ENCODE measurements at places on chromosomes 7 and 10.

GRCh38 chr7:108600399-108600798 is 30.7 kb downstream of the DNAJB9 start:
- DNase-seq, result no peak

DNA sequence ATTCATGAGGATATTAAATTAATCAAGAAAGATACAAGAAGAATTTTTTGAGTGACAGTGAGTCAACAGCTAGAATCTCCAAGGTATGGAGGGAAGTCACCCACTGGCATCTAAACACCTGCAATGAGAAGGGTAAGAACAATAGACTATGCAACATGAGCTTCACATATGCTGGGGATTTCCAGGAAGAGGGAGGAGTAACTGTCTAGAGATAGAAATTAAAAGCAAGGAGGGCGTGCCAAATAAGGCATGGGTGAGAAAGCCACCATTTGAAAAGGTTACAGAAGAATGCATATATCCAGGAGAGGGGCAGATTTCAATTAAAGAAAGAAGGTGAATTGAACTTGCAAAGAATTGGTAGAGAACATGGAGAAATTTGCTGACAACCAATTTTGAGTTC is 365.7 kb downstream of the GPR37 start:
- DNase-seq, result no peak

DNA sequence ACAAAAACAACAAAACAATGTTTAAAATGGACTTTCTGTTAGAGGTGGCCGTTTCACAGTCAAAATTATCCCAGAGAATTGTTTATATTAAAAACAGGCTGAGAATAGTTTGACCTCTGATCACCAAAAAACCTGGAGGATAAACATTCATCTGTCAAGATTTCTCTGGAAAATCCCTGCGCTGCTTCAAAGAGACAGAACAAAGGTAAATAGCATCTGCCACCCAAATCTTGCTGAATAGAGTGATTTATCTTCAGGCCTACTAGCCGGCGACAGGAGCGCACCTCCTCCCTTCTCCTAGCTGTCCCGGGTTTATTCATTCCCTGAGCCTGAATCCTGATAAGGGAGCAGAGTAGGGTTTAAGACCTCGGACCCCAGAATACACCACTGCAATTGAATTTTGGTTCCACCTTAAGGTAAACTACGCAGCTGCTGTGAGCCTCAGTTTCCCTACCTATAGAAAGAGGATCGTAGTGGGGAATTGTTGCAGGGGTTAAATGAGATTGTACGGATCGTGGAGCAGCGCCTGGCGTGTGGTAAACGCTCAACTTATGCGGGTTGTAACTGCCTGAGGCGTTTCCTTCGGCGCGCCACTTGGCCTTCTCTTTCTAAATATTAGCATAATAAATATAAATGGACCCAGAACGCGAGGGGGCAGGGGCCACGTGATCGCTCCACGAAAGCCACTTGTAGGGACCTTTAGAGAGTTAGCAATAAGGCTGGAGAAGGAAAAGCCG is 498 bp upstream of the ST7 start:
- no peak for DNase-seq

GRCh38 chr7:111145472-111145871 is 54.5 kb downstream of the LRRN3 start:
- DNase-seq, result no peak

GRCh38 chr7:93578762-93579161 is 4.2 kb upstream of the CALCR start:
- DNase-seq, result no peak

DNA sequence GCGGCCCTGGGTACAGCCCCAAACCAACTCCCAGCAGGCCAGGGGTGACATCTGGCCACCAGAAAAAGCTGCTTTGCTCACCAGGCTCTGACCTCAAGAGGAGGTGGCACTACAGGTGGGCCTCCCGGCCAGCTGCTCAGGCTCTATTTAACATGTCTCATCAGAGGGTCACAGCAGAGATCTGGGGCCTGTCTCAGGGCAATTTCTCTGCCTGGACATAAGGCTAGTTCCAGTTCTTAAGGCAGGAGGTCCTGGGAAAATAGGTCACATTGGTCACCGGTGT is 88.6 kb downstream of the GFRA1 start:
- DNase-seq, result no peak

DNA sequence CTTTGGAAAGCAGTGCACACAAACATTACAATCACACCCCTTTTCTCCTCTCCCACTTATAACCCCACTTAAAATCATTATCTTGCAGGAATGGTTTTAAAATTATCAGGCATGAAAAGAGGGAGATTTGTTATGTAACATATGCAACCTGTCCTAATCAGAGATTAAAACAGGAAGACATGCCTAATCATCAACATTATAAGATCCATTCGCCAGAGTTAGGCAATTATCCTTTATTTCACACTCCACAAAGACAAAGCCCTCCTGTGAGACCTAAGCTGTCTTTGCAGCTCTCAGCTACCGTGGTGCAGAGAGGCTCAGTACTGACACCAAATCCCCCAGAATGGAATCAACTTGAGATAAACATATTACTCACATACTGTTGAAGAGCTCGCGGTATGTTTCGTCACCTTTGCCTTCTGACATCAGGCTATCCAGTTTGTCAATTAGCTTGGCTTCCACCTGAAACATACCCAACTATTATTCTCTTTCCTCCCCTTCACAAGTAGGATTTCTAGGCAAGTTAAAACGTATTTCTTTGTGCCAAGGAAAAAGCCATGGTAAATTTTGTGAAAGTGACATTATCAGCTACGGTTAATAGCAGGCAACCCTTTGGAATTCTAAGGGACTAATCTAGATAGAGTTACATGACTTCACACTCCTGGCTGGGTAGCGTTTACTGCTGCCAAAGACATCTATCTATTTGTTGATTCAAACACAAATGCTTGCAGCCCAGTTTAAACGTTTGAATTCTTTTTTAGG is 226.2 kb upstream of the IMMP2L start:
- no peak for DNase-seq

DNA sequence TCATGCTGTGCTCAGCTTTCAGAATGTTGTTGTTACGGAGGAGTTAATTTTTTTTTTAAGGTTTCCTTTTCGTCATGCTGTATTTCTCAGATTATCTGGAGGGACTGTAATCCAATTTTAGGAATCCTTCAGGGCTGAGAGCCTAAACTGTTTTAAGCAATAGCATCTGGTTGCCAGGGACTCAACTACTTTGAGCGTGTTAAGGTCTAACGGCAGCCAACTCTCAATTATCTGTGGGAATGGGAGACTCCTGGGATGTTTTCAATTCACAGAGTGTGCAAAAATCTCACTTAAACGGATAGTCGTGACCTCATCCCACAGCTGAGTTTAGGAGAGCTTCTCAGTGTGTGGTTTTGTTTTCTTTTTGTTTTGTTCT is 291.7 kb downstream of the AUTS2 start:
- no peak for DNase-seq

- no peak for DNase-seq
Observed at GRCh38 chr10:77387247-77387646, 250.4 kb downstream of the KCNMA1 start.

DNA sequence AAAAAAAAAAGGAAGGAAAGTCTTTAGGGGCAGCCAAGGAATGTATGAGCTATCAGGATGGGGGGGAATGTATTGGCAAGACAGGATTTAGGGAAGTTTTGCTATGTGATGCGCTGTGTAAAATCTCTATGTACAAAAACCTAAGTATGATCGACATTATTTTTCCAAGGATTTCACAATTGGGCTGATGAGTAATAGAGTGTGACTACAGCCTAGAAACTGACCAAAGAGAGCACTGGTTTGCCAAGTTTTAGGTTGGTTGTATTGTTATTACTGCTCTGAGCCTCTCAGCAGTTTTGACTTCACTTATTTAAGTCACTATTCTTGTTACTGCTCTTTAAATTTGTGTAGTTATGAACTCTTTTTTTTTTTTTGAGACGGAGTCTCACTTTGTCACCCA is 107.3 kb downstream of the NRCAM start:
- no peak for DNase-seq

GRCh38 chr7:74078461-74078860 is 5.1 kb upstream of the LIMK1 start:
- no peak for DNase-seq

- no peak for DNase-seq
Observed at GRCh38 chr7:68173513-68173912, 1176.9 kb downstream of the TYW1 start.

- DNase-seq, result no peak
Observed at GRCh38 chr7:6531492-6532279, 19.6 kb downstream of the GRID2IP start.

- peak; percentile 20 for DNase-seq
Observed at GRCh38 chr10:26367771-26368170, 70.4 kb upstream of the APBB1IP start.

- DNase-seq, result no peak
Observed at GRCh38 chr10:84117686-84118394, 21.5 kb upstream of the GHITM start.

- DNase-seq, result no peak
Observed at GRCh38 chr7:43244232-43244631, 131.8 kb downstream of the HECW1 start.

GRCh38 chr7:76405738-76406137 is 3.8 kb downstream of the SSC4D start:
- DNase-seq, result no peak

GRCh38 chr10:133164816-133165555 is 5.0 kb downstream of the KNDC1 start:
- no peak for DNase-seq

DNA sequence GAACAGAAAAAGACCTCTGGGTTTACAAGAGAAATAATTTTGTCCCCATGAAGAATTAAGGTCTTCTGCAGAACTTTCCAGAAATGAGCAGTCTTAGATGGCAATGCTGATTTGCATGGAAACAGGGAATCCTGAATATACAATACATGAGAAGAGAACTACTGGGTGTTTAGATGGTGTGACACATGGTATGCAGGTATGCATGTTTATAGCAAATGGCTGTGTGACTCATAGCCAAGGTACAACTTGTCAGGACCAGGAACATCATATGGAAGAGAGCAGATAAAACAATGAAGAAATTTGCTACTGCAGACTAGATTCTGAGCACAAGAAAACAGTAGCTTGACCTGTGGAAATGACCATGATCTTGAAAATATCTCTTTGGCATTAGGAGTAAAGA is 907.8 kb downstream of the GATA3 start:
- no peak for DNase-seq

DNA sequence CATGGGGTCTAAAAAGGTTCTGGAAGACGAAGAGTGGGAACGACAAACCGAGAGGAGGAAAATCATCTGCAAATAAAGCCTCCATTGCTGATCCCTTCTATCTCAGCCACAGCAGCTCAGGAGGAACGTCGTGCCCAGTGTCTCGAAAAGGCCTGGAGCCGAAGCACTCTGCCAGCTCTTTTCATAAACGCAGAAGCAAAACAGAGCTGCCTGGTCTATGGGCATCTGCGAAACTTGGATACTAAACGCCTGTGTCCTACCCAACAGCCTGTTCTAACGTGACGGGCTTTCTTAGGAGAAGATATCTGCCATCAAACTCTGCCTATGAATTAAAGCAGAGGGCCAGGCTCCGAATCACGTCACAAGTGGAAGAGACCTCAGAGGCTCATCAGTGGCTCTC is 68.7 kb downstream of the GNA12 start:
- DNase-seq, result no peak

DNA sequence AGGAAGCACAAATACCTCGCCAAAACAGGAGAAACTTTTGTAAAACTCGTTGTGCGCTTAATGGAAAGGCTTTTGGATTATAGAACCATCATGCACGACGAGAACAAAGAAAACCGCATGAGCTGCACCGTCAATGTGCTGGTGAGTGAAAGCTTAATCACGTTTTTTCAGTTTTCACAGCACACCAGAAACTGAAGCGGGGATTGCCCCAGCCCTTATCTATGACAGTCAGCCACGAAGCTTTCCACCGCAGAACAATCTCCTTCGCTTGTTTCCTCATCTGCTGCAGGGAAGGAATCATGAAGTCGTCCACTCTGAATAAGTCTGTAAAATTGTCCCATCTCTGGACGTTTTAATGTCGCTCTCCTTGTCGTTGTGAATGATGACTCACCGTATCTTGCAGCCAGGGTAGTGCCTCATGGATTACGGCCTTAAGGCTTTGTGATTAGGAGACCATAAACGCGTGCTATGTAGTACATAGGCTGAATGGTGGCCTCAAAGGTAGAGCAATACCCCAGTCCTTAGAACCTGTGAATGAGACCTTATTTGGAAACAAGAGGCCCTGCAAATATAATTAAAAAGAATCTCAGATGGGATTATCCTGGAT is 174.9 kb upstream of the NPS start:
- no peak for DNase-seq

DNA sequence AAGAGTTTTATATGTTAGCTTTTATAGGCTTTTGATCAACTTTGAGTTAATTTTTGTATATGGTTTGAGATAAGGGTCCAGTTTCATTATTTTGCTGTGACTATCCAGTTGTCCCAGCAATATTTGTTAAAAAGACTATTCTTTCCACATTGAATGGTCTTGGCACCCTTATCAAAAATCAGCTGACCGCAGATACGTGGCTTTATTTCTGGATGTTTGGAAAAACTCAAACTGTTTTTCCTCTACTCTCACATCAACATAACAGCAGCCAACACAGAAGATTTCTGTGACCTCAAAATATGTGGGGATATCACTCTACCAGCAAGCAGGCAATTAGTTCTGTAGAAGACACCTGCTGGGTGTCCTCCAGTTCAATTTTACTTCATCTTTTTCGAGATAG is 116.6 kb upstream of the GLCCI1 start:
- DNase-seq, result no peak

GRCh38 chr10:100232101-100232500 is 2.7 kb upstream of the CHUK start:
- DNase-seq, result no peak

- no peak for DNase-seq
Observed at GRCh38 chr10:73888514-73888913, 14.2 kb upstream of the CAMK2G start.

Measured in CD14-positive monocyte (primary cell).